ENCODE measurements at places on chromosomes 6 and 20.

GRCh38 chr20:62808211-62808865, 3.7 kb downstream of the OGFR start:
- DNase-seq = peak; percentile 50

DNA sequence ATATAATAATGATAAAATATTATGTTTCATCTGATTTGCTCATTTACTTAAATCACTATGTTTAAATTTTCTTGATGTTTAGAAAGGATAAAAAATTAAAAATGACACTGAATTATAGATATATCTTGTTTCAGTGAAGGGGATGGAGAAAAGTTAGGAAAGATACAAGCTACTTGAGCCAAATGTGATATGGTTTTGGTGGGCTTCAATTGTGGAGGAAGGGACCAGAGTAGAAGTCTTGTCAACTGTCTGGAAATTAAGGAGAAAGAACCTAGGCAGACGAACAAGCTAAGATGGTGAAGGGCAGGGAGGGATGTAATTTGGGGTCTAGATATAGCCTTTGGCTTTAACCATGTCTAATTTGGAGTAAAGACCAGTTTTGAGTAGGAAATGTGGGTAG, 186.4 kb upstream of the MMS22L start:
- DNase-seq = no peak

DNA sequence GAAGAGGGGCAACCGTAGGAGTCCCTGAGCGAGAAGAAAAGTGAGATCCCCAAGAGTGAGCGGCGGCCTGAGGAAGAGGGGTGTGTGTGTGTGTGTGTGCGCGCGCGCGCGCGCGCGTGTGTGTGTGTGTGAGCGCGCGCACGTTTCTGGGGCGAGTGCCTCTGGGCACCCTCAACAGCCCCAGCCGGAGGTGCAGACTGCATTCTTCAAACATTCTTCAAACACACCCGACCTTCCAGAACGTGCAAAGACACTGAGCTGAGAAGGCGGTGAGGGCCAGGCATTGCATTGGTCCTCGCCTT, 76.2 kb upstream of the FOXP4 start:
- DNase-seq = no peak

GRCh38 chr6:38773338-38773737, 58.2 kb downstream of the DNAH8 start:
- no peak for DNase-seq

- no peak for DNase-seq
Measured at GRCh38 chr6:127520066-127520465, 931 bp upstream of the MTCL3 start.

DNA sequence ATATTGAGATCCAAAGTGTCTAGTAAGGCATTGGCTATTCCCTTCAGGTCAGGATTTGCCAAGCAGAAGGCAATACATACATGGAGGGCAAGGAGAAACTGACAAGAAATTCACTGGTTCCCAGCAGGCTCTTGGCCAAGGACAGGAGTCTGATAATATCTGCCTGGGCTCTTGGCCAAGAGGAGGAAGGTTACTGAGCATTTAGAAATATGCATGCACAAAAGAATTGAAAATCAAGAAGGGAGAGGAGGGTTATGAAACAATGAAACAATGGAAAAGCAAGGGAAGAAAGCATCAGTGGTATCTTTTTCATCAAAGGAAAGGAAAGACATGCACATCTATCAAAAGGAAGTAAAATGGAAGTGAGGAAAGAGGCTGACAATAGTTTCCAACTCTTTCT, 42.4 kb downstream of the ARHGAP18 start:
- DNase-seq = no peak

DNA sequence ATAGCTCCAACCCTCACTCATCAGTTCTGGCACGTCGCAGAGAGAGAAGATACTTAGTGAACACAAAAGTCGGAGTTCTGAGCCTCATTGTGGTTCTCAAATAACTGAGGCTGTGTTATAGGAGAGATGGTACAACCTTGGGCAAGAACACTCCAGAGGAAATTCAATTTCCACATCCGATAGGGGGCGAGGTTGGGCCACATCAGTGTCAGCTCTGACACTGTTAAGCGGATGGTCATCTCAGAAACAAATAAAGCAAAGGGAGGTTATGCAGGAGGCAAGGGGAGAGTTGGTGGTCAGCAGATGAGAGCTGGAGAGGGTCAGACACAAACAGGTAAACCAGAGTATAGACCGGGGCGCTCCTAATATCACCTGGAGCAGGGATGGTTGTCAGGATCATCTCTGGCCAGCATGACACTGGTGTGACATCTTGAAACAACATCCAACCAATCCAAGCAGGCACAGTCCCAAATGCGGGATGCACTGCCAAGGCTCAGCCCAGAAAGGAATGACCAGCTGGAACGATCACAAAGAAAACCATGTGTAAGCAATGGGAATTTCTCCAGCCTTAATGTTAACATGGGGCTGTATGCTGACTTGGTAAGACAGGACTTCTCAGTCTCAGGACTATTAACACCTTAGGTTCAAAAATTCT, 331.8 kb downstream of the HACE1 start:
- DNase-seq = no peak

DNA sequence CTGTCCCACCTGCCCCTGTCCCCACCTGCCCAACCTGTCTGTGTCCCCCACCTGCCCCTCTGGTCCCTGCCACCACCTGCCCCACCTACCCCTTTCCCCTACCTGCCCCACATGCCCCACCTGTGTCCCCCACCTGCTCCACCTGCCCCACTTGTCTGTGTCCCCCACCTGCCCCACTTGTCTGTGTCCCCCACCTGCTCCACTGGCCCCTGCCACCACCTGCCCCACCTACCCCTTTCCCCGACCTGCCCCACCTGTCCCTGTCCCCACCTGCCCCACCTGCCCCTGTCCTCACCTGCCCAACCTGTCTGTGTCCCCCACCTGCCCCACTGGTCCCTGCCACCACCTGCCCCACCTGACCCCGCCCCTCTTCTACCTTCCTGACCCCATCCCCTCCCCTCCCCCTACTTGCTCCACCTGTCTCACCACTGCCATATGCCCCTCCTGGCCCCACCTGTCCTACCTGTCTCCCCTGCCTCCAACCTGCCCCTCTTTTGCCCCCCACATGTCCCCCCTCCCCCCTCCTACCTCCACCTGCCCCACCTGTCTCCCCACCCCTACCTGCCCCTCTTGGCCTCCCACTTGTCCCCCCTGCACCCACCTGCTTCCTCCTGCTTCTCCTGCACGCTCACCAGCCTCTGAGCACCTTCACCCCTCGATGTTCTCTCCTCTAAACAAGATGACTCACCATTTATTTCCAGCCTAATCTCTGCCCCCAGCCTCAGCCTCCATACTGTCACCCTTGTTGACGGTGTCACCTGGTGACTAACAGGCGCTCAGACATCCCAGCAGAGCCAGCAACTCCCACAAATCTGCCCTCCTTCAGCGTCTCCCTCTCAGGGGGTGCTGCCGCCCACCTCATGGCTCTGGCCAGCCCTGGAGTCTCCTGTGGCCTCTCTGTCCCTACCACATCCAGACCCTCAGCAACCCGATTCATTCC, 5.6 kb upstream of the MYT1 start:
- no peak for DNase-seq

GRCh38 chr6:125193208-125193607, 39.6 kb downstream of the TPD52L1 start:
- no peak for DNase-seq

GRCh38 chr6:16533721-16534136, 227.5 kb downstream of the ATXN1 start:
- no peak for DNase-seq

DNA sequence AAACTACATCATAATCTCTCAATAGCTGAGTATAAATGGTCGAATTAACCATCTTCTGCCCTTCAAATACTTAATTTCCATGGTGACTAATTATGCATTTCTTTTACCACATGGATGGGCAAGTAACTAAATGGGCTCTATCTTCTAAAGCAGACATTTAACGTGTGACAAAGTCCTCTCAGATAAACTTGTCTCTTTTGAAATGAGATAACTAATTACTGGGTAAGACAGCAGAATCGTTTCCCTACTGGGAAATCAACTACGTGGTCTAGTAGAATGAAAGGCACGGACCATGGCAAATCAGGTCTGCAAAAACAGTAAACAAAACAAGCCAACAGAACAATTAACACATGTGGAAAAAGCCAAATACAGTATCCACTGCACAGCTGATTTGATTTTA, 137.7 kb downstream of the BACH2 start:
- no peak for DNase-seq

Data from GM06990 (cell line).